ENCODE measurements at places on chromosomes 3 and 15.

- no peak for DNase-seq
Measured at GRCh38 chr3:142355692-142356091, 92.1 kb downstream of the XRN1 start.

DNA sequence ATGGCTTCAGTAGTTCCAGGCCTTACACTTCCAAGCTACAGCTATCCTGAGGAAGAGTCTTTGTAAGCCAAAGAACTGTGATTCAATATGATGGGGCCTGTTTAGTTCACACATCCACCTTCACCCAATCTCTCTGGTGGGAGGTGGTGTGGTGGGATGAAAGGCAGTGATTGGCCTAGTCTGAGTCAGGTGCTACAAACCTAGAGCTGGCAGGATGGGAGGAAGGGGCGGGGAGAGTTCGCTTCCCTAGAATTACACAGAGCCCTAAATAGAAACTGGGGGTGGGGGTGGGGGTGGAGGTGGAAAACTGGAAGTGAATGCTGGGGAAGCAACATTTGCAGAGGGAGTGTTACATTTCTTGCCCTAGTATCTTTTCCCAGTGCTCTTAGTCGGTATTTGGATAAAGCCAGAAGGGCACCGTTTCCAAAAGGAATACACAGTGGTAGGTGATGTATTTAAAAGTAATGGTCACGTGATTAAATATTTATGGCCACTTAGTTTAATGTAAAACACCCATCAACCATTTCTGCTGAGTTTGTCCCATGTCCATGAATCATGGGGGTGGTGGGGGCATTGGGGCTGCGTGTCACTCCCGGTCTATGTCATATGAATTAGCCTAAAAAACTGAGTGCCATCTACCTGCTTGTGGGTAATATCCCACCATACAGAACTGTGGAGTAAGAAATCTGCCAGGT lies 247.6 kb upstream of the PROK2 start:
- no peak for DNase-seq

GRCh38 chr3:144429719-144430121 lies 458.1 kb downstream of the DIPK2A start:
- no peak for DNase-seq

DNA sequence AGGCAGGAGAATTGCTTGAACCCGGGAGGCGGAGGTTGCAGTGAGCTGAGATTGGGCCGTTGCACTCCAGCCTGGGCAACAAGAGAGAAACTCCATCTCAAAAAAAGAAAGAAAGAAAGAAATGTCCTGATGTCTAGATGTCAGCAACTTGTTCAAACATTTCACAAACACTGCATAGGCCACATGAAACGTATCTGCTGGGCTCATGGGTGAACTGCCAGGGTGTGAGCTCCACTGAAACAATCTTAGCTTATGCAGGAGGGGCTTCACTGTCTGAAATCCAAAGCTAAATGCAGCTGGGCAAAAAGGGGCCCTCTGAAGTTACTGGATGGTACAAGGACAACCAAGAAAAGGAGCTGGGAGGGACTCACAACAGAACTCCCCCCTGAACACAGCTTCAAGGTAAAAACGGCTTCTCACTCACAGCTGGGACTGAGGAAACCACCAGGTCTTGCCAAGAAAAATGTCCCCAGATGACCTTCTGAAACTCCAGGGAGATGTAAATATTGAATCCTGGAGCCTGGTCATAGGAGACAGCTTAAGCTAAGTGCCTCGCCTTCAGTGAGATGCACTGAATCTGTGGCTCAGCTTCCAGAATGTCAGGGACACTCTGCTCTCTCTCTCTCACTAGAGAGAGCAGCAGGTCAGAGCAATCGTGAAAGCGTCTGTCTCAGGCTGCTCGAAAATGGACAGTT lies 31.9 kb downstream of the SEC61A1 start:
- DNase-seq: no peak

DNA sequence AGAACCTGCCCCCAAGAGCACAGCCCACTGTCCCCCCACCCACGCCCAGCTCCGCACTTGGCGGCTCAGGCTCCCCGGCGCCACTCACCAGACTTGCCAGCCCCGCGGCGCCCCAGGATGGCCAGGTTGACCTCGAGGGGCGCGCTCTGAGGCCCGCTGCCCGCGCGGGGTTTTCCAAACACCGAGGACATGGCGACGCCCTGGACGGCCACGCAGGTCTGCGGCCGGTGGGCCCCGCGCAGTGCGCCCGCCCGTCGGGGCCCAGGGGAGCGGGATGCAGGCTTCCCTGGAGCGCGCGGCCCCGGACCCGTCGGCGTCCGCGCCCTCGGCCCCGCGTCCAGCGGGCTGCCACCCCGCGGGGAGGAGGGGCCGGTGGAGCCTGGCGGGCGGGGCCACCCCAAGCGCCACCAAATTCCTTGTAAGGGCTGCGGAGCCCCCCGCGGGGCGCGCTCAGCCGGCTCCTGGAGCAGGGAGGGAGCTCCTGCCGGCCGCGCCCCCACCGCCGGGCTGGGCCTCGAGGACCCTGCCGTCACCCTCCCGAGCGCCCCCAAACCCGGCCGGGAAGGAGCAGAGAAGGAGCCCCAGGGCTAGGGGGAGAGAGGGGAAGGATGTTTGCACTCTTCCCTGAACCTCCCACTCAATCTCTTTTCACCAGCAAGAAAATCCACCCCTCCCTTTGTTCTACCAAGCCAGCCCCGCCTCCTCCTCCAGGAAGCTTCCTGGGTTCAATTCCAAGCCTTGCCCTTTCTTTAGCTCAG lies at the start of gene RASL12:
Gene RASL12, minus strand, starts transcription at position 347 of the 758 bp plus-strand sequence. Its CDS starts 156 bp downstream, at position 191.
- no peak for DNase-seq

GRCh38 chr15:40915116-40915661 lies 14.0 kb upstream of the DLL4 start:
- no peak for DNase-seq

- no peak for DNase-seq
Measured at GRCh38 chr15:92528736-92529135, 126.8 kb downstream of the FAM174B start.

GRCh38 chr15:29128671-29129070 lies 141.0 kb downstream of the NSMCE3 start:
- DNase-seq: no peak

DNA sequence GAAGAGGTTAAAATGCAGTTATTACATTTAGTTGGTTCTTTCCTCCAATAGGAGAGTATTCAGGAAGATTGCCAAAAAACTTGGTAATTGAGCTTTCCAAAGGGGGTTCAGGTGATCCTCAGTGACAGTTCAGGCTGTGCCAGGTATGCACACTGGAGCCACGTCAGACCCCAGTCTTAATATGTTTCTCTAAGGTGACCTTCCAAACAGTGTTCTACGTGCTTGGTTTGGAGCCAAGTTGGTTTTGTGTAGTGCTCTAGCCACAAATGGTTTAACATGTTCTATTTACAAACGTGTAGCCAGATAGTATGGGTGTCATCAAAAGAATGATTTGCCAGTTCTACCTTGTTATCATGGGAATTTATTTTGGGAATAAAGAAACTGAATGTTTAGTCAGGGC lies 21.0 kb downstream of the CTDSPL start:
- DNase-seq: no peak

DNA sequence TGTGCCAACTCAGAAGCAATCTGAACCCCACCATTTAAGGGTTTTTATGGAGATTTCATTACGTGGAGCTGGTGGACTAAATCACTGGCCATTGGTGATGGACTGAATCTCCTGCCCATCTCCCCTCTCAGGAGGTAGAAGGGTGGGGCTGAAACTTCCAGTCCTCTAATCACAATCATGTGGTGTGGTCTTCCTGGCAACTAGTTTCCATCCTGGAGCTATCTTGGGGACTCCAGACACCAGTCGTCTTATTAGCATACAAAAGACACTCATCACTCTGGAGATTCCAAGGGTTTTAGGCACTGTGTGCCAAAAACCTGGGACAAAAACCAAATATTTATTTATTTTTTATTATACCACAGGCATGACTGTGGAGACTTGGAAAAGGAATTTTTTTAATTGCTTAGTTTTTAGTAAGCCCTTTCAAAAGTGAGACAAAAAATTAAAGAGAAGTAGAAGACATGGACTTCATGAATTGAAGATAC lies 203.6 kb downstream of the WNT5A start:
- DNase-seq: no peak

DNA sequence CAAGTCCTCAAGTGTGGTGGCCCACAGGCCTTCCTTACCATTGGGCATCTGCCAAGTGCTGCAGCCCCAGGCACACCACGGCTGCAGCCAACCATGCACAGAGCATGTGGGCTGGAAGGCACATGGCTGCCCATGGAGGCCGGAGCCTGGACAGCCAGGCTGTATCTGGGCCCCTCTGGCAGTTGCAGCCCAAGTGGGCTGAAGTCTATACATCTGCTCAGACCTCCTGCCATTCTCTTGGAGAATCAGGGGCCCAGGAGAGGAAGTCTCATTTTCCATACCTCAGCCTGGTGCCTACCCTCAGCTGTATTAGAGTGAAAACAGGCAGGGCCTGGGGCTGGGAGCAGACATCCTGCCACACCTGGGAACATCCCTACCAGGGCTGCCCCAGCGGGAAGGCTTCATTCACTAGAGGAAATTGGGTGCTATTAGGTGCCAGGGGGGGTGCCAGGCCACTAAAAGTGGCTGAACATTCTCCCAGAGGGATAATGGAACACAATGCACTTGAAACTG lies 48.0 kb upstream of the SLCO2A1 start:
- no peak for DNase-seq
